ENCODE measurements at places on chromosomes 2 and 18.

GRCh38 chr2:49309461-49309860, 155.1 kb upstream of the FSHR start:
- no peak for DNase-seq

GRCh38 chr2:201966691-201967438, 66.8 kb upstream of the FZD7 start:
- DNase-seq = no peak

DNA sequence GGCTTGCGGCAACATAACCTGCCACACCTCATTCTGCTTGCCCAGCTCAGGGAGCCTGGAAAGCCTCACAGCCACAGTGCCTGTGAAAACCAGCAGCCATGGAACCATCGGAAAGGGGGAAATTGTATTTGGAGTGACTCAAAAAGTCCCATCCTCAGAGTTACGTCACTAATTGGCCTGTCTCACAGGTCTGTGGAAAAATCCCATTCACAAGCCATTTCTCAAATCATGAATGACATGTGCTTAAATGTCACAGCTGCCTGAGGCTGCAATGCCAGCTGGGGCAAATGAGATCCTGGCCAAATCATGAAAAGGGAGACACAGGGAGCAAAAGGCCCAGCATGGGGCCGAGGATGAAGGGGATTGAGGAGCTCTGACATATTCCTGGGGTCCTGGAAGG, 486.9 kb upstream of the RAB6C start:
- DNase-seq = no peak

GRCh38 chr18:55268151-55268601, 308.9 kb upstream of the CCDC68 start:
- no peak for DNase-seq

DNA sequence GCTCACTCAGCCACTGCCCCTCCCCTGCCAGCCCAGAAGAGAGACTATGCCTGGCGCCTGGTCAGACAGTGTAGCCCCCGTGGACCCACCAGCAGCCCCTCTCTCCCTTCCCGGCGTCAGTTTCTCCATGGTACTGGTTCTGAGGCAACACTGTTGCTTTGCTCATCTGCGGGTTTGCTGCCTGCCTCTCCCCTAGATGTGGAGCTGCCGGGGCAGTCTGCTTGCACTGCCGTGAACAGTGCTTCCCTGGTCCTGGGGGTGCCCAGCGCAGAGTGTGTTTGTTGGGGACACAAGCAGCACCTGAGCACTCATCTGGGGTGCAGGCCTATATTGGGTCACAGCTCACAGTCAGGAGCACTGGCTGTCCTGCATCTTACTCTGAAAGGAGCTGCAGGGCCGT, 309.9 kb downstream of the NDUFA10 start:
- no peak for DNase-seq

DNA sequence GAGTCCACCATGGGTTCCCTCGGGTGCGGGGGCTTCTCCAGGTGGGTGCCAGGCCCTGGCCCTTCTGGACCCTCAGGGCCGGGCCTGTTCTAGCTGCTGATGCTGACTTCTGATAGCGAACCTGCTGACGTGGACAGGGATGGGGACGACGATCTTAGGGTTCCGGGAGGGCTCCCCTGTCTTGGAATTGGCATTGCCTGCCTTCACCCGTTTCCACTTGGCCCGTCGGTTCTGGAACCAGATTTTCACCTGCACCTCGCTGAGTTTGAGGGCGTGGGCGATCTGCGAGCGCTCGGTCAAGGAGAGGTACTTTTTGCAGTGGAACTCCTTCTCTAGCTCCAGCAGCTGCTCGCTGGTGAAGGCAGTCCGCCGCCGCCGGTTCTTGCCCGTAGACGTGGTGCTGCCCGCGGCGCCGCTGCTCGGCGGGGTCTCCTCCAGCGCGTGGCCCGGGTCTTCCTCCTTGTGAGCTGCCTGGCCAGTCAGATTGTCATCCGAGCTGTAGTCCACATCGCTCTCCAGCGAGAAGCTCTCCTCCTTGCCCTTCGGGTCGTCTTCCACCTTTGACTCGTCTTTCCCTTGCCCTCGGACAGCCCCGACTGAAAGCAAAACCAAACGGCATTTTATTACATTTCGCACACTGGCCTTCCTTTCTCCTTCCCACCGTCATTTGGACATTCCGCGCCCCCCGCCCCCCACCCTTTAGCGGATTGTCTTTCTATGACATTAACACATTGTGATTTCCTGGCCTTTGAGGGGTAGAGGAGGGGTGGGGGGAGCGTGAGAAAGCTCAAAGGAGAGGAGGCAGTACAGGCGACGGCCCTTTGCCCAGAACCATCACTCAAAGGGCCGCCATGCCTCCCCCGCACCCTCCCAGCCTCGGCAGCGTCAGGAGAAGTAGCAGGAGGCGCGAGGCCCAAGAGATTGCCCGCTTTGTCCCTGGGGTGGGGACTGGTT, 2.1 kb downstream of the GBX2 start:
- DNase-seq = no peak

GRCh38 chr2:134462791-134463698, 209.2 kb downstream of the MGAT5 start:
- no peak for DNase-seq

DNA sequence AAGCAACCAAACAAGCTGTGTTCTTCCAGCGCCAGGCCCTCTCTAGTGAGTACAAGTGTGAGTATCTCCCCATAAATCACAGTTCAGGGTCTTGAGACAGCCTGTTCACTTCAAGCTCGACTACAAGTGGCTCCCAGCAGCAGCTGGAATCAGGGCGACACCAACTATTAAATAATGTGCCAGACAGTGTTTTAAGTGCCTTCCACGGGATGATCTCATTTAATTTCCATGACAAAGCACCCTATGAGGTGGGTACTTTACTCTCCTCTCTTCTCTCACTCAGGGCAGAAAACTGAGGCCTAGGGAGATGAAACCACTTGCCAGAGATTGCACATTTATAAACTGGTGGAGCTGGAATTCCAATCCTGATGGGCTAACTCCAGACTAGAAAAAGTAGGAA, 2.6 kb upstream of the FAM136A start:
- DNase-seq = no peak

DNA sequence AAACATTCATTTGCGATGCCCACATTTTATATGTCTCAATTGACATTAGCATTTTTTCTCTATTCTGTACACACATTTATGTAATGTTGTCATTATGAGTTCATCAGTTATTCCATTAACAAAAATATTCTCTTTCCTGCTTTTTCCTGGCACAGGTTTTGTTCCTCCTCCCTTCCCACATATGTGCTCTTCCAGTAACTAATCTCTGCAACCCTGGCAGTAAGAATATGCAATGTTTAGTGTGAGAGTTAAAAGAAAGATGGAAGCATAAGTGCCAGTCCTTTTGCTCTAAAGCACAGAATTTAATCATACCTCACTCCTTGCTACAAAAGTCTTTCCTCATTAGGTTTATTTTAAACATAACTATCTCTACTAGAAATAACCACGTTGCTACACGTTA, 155.8 kb upstream of the ERBB4 start:
- no peak for DNase-seq

DNA sequence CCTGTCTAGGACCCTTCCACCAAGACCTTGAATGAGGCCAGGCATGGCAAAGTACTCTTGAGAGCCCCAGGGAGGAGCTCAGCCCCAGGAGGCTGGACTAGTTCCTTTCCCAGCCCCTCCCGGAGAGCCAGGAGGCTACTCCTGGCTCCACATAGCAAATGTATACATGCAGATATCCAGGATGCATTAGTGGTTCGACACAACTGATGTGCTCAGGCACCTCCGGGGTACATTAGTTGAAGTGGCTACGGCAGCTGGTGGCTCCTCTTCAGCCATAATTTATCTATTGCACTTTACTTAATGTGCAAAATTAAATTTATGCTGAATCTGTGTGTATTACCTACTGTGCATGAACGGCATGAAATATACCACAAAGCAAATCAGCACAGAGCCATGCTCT, 182.8 kb upstream of the MEIS1 start:
- DNase-seq = no peak

DNA sequence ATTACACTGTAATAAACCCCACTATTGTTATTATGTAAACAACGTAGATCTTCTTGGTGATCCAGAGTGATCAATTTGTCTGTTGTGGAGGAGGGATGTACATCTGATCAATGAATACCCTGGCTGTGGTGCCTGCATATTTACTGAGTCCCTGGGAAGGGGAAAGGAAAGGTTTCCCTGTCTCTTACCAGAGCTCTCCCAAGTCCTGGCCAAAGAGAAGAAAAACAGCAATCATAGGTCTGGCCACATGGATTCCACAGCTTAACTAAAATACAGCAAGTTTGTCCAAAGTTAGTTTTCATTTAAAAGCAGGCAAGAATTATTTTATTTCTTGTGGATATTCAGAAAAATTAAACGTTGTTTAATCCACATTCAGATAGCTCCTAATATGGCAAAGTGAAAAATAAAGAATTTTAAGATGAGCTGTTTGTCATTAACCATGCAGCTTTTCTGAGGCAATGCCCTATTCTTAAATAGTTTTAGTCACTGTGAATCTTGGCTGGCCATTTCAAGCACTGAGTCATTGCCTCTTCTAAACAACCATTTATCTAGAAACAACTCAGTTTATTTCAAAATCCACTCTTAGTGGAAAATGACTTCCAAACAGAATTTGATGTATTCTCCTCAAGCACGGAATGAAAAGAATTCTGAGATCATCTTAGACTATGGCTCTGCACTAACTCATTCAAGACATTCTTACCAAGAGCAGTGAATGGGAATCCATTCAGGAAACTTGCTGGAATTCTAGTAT, 1004.4 kb upstream of the CDH2 start:
- no peak for DNase-seq

- no peak for DNase-seq
These were observed 153.1 kb upstream of the LMAN1 start for GRCh38 chr18:59512025-59512755.

DNA sequence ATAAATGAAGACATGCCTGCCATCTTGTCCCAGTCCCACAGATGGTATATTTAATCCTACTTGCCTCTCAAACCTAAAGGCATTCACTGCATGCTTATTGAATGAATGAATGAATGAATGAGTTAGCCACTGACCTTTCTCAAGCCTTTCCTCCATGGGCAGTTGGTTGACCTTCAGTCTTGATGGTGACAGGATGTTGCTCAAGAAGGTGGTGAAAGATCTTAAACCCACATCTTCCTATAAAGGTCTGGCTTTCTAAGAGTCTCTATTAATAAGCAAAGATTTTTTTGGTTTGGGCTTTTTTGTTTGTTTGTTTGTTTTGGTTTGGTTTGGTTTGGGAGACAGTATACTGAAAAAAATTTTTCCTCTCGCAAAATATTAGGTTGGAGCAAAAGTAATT, 41.7 kb downstream of the KIAA2012 start:
- DNase-seq = no peak

DNA sequence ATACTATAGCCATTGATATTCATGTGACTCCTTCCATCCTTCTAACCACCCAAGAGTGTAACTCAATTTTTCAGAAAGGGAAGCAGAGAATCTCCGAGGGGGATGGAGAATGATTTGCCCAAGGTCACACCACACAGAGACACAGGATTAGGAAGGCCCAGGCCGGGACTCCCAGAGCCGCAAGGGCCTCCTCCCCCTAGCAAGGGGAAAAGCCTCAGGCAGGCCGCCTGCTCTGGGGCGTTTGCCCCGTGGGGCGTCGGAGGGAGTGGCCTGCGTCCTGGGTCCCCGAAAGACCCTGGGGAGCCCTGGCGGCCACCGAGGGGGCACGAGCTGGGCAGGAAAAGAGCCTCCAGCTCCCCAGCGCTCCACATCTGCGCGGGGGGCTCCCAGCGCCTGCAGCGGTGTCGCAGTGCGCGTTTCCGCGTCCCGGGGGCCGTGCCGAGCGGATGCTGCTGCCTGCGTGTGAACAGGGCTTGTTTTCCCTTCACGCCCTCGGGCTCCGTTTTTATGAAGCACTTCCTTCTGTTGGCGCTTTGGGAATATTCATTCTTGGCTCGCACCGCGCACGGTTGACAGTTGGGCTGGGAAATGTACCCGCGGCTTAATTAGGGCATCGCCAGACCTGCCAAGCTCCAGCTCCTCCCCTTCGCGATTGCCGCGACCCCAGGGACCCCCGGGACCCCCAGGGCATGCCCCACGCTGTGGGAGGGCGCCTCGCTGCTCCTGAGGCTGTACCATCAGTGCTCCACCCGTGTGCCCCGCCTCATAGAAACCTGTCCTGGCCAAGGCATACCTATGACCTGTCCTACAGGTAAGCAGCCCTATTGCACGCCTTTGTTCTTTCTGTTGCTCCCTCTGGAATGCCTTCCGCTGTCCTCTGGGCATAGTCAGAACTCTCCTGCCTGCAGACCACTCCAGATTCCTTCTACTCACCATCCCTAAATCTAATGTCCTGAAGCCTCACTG, 158.9 kb upstream of the GLI2 start:
- DNase-seq = no peak

GRCh38 chr2:127134235-127134634, 27.3 kb upstream of the BIN1 start:
- DNase-seq = no peak

DNA sequence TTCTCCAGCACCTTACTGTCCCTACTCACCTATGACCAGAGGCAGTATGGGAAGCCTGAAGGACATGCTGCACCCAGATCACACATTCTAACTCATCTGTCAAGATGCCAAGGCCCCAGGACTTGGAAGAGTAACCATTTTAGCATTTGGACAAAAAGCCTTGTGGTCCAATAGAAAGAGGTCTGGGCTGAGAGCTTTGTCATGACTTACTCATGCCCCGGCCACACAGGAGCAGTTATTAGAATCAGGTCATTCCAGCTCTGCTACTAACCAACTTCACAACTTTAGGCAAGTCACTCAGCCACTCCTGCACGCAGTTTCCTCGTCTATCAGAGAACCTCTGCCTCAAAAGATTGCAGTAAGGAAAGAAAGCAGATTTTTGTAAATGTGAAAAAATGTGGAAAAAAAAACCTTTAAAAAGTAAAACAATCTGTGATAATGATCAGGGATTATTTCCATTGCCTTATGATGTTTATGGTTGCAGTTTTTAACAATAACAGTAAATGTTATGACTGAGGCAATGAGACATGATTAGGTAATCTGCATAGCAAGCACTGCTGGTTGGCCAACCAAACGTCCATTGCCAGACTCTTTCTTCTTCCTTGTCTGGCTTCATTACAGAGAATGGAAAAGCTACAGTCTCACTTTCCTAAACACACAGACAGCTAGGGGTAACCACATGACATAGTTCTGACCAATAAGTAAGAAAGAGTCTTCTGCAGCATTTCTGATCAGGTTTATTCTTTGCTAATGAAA, 255.4 kb upstream of the CHAC2 start:
- DNase-seq = no peak

DNA sequence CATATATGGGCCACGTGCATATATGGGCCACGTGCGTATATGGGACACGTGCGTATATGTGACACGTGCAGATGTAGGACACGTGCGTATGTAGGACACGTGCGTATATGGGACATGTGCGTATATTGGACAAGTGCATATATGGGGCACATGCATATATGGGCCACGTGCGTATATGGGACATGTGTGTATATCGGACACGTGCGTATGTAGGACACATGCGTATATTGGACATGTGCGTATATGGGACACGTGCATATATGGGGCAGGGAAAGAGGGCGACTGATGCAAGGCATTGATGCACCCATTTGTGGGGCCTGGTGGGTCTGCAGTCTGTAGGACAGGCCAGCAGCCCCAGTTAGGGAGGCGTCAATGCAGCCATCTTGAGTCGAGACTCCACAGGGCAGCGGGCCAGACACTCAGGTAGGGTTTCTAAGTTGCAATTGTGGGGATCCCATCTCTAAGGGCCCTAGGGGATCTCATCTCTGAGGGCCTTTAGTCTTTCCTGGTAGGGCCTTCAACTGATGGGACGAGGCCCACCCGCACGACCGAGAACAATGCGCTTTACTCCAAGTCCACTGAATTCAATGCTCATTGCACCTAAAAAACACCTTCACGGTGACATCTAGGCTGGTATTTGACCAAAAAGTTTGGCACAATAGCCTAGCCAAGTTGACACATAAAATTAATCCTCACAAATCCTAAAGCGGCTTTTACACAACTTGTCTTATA, 92.3 kb upstream of the ZNF516 start:
- DNase-seq = no peak
